ENCODE measurements at places on chromosomes 2 and 18.

- no peak for DNase-seq
These were observed 57.9 kb downstream of the LYPD6 start for GRCh38 chr2:149388120-149388816.

DNA sequence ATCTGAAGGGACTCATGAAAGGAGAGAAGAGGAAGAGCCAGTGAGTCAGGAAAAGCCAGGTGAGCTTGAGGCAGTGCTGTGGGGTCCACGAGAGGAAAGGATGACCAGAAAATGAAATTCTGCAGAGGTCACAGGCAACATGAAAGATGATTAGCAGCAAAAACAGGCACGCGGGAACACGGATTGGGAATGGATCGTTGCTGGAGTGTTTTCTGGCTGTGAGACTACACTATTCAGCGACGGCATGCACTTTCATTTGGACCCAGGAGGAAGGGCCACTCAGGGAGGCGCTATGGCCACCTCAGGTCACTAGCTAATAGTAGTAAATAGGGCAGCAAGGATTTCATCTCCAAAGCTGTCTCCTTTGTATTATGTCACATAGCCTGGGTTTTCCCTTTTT, 44.8 kb downstream of the ZNF532 start:
- no peak for DNase-seq

- DNase-seq: no peak
These were observed 23.3 kb upstream of the NFATC1 start for GRCh38 chr18:79372461-79372860.

GRCh38 chr2:15912203-15912602, 28.1 kb upstream of the MYCN start:
- DNase-seq: no peak

DNA sequence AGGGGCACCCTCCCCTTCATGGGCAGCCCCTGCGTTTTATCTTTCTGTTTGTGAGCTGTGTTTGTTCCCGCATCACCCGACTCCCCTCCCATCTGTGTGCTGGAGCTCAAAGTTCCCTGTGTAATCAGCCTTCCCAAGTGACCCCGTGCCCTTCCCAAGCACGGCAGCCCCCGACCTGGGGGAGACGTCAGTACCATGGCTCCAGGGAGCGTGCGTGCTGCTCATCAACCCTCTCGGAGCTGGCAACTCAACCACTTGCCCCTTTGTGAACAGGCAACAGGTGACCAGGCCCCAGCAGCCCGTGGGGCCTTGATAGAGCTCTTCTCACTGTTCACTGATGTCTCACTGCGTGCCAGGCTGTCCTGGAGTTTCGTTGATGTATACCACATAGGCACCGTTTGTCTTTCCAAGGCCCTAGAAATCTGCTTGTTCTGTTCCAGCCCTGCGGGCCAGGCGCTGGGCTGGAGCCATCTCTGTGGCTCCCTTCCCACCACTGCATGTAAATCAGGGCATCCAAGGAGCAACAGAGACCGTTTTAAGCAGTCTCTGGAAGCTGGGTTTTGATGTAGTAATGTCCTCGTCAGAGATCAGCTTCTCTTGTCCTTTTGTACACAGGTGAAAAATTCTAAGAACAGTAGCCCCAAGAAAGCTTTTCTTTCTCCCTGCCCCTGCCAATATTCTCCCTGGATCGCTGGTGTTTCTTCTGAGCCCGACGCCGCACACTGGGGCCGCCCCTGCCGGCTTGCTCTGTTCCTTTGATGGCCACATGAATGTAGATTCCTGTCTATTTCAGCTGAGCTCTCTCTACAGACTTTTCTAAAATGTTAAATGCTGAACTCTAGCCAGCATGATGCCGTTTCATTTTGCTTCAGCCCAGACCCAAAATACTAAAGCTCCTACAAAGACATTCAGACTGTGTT, 107.0 kb upstream of the PTPRM start:
- no peak for DNase-seq

Data from activated CD4-positive, alpha-beta T cell treated with anti-CD3 and anti-CD28 coated beads, Interleukin-2, amount 50 U/mL, for 24 hours (primary cell).